ENCODE measurements at places on chromosomes 7 and 10.

DNA sequence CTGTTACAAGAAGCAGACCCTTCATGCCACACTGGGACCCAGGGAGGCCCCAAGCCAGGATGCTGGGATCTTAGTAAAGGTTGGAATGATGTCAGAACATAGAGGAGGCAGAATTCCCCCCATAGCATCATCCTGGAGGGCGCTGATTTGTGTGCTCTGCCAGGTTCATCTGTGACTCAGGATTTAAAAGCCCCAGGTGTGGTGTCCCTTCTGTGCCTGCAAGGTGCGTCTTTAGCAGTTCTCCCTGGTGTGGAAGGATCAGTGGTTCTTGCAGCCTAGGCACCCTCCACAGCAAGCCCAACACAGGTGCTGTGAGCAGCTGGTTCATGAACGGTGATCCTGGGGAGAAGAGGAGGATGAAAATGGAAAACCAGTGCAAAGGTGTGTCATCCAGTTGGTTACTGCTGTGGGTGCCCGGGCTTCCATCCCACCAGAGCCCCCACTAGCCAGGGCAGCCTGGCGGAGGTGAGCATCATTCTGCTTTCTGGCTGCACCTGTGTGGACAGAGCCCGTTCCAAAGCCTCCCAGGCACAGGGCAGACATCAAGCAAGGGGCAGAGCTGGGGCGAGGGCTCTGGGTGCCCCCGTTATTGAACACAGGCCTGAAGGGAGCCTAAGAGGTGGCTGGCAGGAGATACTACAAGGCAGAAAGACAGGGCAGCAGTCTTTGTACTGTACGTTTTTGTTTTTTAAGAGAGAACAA is 49.5 kb downstream of the IKZF1 start:
- DNase-seq: no peak

DNA sequence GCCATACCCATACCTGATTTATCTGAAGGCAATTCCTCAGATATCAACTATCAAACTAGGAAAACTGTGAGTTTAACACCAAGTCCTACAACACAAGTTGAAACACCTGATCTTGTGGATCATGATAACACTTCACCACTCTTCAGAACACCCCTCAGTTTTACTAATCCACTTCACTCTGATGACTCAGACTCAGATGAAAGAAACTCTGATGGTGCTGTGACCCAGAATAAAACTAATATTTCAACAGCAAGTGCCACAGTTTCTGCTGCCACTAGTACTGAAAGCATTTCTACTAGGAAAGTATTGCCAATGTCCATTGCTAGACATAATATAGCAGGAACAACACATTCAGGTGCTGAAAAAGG is 69.0 kb upstream of the RSBN1L start:
- no peak for DNase-seq

GRCh38 chr10:94023906-94024305 is 30.2 kb downstream of the PLCE1 start:
- no peak for DNase-seq

DNA sequence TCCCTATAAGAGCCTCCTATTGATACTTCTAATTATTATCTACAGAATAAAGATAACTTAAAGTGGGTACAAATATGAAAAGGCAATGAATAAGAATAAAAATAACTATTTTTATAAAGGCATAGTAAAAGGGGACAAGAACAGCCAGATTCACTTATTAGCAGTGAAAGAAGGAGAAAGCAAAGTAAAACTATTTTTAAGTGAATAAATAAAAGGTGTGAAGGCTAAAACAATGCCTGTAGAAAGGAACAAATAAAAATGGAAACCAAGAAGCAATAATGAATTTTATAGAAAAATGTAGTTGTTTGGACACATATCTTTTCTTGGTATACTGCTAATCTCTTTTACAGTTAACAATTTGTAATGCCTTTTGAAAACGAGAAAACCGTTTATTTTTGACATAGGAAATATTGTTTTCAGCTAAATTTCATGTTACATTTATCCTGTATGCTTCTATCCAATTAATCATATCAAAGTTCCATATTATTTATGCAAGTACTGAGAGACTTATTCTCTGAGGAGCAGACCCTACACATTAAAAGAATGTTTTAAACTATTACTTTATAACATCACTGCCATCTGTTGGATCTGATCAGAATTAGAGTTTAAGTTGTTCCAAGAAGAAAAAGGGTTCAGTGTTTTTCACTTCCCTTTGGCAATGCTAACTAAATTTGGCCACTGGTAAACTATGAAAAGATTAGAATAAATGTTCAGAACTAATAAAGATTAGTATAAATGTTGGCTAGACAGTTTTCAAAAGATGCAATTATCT is 59.1 kb downstream of the ARMC3 start:
- peak; percentile 17 for DNase-seq
